Fibroblast of gingiva (primary cell): ENCODE measurements at places on chromosomes 3 and 15.

- DNase-seq, result peak; percentile 61
Measured at GRCh38 chr3:73623346-73623745, 1.4 kb downstream of the PDZRN3 start.

GRCh38 chr15:39465843-39466749, 114.8 kb upstream of the THBS1 start:
- peak; percentile 93 for DNase-seq

- no peak for DNase-seq
Measured at GRCh38 chr15:91635080-91635479, 218.4 kb upstream of the SLCO3A1 start.

- no peak for DNase-seq
Measured at GRCh38 chr3:47778746-47779145, 2.9 kb downstream of the SMARCC1 start.

GRCh38 chr3:147809206-147809605, 400.0 kb downstream of the ZIC1 start:
- no peak for DNase-seq

GRCh38 chr15:70267879-70268278, 170.2 kb upstream of the TLE3 start:
- no peak for DNase-seq

DNA sequence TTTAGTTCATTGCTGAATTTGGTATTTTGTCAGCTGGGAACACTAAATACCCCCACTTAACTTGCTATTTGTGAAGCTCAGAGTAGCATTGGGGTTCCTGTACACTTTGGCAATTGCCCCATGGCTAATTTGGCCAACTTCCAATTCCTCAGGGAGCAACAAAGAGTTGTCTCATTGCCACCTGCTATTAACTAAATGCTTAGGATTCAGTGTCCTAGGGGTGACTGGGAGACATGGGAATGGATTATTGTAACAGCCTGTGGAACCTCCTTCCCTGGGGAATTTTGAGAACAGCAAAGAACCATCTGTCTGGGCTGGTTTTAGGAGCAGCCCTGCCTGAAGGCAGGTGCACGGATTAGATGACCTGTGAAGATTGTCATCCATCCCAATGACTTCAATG, 437.4 kb upstream of the TPRG1 start:
- DNase-seq, result peak; percentile 23

DNA sequence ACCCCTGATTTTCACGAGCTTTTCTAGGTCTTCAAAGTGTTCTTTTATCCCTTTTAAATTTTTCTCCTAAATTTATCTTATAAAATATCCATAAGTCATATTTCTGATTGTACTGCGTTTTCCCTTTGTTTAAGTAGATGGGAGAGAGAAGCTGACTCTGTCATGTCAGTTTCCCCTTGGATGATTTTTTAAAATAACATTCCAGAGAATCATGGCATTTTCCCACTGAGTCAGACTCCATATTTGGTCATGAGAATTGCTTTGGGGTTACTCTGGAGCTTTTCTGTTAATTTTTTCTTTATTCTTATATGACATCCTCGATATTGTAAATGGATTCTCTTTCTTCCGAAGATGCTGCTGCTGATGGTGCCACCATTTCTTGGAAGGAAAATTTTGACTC, 28.6 kb upstream of the UMPS start:
- DNase-seq, result peak; percentile 36

DNA sequence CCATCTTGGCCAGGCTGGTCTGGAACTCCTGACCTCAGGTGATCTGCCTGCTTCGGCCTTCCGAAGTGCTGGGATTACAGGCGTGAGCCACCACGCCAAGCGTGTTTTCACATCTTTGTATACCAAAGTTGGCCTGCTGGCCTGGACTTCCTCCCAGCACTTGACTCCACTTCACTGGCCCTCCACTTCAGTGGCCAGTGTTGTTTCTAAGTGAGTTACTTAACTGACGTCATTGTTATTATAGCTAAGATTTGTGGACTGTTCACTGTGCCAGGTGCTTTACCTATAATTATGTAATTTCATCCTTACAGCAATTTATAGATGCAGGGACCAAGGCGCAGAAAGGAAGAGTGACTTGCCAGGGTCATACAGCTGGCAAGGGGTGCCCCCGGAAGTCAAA, 52.0 kb downstream of the HRH1 start:
- no peak for DNase-seq

- DNase-seq, result no peak
Measured at GRCh38 chr15:42384597-42384996, 25.3 kb downstream of the CAPN3 start.

DNA sequence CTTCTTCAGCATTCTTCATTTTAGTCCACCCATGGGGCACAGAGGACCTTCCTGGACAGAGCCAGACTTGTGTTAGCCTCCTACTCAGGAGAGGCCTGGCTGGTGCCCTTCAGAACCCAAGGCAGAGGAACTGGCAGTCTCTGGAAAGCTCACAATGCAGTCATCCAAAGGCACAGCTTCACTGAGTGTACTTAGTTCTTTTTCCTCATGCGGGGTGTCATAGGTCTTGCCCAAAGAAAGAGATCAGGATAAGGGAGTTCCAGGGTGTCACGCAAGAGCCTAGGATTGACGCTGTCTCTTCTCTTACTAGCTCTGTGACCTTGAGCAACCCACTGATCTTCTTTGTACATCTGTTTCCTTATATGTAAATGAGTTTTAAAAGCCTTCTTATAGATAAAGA, 58.7 kb downstream of the CD200 start:
- DNase-seq, result no peak

- DNase-seq, result no peak
Measured at GRCh38 chr3:16290827-16291196, 25.8 kb downstream of the OXNAD1 start.

- DNase-seq, result no peak
Measured at GRCh38 chr3:186644683-186645082, 4.5 kb downstream of the FETUB start.

GRCh38 chr3:64903006-64903405, 215.2 kb upstream of the ADAMTS9 start:
- peak; percentile 52 for DNase-seq

DNA sequence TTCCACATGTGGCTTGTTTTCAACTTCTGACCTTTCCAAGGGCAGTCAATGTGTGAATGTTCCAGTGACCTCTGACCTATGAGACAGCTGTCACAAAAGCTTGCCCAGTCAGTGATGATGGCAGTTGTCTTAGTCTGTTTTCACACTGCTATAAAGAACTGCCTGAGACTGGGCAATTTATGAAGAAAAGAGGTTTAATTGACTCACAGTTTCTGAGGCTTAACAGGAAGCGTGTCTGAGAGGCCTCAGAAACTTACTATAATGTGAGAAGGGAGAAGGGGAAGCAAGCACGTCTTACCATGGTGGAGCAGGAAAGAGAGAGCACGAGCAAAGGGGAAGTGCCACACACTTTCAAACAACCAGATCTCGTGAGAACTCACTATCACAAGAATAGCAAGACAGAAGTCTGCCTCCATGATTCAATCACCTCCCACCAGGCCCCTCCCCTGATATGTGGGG, 95.6 kb downstream of the ECT2 start:
- DNase-seq, result no peak

GRCh38 chr15:66819084-66819483, 117.0 kb downstream of the SMAD6 start:
- no peak for DNase-seq

DNA sequence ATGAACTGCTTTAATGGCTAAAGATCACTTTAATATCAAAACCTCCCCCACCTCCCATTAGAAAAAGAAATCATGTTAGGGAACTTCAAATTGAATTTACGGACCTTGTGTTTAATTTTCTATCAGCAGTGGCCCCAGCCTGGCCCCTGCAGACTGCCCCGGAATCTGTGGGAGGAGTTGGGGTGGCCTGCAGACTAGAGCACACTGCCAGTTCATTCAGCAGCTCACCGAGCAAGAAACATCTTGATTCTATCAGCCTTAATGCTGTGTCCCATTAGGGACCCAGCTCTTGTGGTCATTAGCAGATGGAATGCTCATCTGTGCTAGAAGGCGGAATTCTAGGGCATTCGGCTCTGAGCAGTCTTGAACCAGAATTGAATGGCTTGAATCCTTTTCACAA, 54.2 kb downstream of the FLNB start:
- DNase-seq, result peak; percentile 64

GRCh38 chr15:98875309-98875708, 132.3 kb downstream of the PGPEP1L start:
- DNase-seq, result peak; percentile 54

GRCh38 chr3:64539451-64540196, 148.2 kb downstream of the ADAMTS9 start:
- peak; percentile 99 for DNase-seq

DNA sequence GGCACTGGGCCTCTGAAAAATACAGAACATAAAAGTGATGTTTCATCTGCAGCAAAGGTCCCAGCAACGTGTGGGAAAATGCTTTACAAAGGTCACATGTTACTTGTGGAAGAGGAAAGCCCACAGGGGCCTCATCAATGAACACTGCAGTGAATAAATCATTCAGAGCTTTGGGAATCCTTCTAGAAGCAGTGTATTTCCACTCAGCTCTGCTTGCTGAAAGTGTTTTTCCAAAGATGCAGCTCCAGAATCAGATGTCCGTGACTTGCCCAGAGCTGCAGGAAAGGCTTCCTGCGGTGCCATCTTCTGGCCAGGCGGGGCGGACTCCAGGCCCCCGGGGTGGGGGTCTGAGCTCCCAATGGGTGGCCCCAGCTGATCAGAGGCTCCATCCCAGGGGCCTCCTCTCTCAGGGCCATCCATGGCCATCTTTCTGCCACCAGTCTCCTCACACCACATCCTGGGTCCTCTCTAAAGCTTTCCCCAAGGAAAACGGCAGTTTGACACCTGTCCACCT, 81.5 kb downstream of the C3orf70 start:
- no peak for DNase-seq

DNA sequence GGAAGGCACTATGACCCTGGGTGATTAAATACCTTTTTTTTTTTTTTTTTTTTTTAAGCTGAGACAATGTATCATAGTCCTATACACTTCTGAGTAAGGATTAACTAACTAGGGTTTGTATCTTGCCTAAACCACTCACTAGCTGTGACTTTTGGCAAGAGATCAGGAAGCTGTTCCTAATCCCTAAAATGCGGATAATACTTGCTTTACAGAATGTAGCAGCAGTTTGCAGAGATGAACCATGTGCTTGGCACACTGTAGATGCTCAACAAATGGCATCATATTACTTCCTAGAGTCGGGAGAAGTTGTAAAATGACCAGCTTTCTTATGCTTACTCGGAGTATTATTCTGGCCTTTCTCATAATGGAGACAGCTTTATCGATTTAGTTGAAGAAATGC, 25.6 kb upstream of the PYGO1 start:
- no peak for DNase-seq

DNA sequence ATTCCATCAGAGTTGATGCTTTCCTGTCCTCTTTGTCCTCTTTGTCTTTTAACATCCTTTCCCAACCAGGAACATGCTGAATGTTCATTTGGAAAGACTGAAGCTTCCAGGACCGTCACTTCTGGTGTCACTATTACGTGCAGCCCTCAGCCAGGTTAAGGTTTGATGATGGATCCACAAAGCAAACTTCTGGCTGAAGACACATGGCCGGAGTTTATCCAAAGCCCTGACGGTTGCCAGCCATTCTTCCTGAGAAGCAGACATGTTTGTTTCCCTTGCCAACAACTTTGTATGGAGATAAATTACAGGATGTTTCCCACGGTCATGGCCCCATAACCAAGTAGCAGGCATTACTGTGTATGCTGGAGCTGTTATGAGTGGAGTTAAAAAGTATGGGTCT, 236.9 kb downstream of the THSD4 start:
- no peak for DNase-seq
